Cardiac fibroblast (primary cell): ENCODE measurements at places on chromosomes 13 and 19.
A peak's percentile ranks its signal among the peaks of the same experiment; 100 is the strongest.

DNA sequence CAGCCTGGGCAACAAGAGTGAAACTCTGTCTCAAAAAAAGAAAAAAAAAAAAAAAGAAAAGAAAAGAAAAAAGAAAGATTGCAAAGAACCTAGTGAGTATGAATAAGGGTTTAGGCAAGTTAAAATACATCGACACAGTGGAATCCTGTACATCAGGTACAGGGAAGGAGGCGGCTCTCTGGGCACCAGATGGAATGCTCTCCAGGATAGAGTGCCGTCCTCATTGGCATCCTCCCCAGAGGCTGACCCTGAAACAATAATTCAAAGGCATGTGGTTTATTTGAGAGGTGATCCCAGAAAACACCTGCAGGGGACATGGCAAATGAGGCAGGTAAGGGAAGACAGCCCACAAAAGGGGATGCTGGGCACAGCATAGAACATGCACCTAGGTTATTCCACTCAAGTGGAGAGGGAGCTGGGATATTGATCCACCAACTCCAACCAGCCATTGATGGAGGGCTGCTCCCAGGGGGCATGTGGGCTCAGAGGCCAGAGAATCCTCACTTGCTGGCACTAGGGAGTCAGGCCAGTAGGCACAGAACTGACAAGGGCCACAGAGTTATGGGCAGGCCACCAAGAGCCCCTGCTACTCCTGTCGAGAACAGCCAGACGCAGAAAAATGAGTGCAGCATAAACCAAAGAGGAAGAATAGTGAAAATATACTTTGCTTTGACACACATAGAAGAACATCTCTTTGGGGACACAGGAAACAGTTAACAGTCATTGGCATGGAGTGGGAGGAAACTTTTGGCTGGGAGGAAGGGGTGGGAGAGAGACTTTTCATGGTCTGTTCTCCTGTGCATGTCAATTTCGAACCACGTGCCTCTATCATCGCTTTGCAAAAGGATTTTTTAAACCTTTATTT is 4.2 kb downstream of the TSPAN16 start:
- no peak for DNase-seq

DNA sequence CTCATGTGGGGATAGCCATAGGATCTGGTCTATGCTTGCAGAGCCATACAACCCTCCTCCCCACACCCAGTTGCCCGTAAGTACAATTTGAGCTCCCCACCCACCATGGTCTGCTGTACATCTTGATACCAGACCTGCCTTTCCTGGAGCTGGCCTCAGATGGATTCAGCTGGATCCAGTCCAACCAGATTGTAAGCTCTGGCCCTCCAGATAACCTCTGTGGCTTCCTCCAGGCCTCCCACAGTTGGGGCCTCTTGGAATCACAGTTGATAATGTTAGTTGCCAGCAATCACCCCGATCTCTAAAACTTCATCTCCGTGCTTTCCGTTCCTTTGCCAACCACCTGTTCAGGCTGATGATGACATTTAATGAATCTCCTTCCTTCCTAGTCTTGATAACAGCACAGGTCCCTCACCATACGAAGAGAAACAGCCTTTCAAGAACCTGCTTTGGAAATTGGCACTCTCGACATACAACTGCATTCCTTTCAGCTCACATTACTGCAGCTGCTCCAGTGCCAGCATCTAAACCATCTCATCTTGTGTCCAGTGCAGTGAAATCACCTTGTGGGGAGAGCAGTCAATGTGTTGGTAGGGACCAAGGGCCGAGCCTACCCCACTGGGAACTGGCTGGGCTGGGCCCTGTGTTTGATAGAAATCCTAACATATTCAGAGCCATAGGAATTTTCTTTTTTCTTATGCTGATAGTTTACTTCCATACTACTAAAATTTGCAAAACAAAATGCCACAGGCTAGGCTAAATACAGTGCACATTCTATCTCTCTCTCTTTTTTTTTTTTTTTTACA is 15.1 kb upstream of the FOXO1 start:
- DNase-seq, result no peak

- no peak for DNase-seq
These were observed 31.3 kb downstream of the SERPINE3 start for GRCh38 chr13:51370811-51371210.

- DNase-seq, result peak; percentile 72
These were observed 89.4 kb downstream of the DPF1 start for GRCh38 chr19:38134540-38135149.

DNA sequence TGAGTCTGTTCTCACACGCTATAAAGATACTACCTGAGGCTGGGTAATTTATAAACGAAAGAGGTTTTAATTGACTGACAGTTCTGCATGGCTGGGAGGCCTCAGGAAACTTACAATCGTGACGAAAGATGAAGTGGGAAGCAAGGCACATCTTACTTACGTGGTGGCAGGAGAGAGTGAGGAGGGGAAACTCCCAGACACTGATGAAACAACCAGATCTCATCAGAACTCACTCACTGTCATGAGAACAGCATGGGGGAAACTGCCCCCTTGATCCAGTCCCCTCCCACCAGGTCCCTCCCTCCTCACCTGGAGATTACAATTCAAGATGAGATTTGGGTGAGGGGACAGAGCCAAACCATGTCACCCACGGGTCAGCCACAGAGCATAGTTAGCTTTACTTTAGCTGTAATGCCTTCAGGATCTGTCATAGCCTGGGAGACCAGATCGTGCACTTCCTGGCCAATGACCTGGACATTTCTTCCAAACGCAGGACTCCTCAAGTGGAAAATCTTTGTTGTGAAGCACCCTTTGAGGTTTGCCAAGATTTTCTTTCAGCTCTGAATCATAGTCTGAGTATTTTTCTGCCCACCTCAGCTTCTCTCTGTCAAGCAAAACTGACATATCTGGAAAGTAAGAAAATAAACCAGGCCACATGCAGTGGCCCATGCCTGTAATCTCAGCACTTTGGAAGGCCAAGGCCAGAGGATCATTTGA is 25.2 kb upstream of the HIF3A start:
- peak; percentile 78 for DNase-seq

DNA sequence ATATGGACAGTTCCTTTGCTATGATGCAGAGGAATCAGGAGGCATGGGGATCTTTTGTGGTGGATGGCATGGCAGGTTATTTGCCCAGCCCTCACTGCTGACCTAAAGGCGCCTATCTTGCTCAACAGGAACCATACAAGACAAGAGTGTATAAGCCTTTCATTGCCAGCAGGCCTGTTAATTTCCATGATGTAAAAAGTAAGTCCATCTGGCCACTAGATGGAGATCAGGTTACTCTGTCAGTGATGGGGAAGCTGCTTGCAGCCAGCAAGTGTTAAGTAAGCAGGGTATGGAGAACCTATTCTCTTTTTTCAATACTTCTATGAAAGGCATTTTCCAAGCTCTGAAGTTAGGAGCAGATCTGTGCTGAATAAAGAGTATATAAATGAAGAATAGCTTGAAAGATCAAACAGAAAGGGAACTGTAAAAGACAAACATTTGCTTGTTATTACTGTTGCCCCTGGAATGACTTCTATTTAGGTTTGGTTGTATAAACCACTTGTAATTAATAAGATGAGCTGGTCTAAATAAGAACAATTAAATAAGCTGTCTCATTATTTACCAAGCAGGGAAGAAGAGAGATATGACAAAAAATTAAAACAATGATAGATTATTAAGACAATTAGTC is 210.9 kb downstream of the RGCC start:
- peak; percentile 97 for DNase-seq

DNA sequence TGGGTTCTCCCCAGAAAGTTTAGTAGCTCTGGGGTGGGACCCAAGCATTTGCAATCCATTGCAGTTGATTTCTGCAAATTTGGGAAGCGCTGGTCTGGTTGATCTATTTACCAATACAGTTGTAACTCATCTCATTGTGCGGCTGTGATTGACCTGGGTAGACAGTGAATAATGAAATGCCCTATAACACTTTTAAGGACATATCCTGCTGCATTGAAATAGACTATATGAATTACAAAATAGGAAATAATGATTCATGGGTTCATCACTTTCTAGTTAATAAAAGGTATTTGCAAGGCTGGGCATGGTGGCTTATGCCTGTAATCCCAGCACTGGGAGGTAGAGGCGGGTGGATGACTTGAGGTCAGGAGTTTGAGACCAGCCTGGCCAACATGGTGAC is 59.0 kb upstream of the FARP1 start:
- peak; percentile 80 for DNase-seq

DNA sequence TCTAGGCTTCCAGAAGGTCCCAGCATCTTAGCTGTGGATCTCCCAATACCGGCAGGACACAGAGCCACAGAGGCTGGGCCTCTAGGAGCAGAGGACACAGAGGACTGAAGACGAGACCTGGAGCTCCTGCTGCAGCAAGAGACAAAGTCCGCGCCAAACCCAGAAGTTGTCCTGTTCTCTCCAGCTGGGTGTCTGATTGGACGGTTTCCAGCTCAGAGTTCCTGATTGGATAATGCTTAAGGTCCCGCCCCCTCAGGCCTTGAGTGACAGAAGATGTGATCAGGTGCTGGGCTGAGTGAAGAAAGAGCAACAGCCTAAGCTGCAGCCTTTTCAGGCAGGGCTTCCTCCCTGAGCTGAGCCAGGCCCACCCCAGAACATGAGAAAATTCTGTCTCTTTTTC is 59.9 kb upstream of the ZNF85 start:
- DNase-seq, result no peak

GRCh38 chr19:1857648-1858326 is 5.6 kb downstream of the KLF16 start:
- no peak for DNase-seq
